T1000 (cell line): ENCODE measurements at places on chromosomes 5 and 9.

DNA sequence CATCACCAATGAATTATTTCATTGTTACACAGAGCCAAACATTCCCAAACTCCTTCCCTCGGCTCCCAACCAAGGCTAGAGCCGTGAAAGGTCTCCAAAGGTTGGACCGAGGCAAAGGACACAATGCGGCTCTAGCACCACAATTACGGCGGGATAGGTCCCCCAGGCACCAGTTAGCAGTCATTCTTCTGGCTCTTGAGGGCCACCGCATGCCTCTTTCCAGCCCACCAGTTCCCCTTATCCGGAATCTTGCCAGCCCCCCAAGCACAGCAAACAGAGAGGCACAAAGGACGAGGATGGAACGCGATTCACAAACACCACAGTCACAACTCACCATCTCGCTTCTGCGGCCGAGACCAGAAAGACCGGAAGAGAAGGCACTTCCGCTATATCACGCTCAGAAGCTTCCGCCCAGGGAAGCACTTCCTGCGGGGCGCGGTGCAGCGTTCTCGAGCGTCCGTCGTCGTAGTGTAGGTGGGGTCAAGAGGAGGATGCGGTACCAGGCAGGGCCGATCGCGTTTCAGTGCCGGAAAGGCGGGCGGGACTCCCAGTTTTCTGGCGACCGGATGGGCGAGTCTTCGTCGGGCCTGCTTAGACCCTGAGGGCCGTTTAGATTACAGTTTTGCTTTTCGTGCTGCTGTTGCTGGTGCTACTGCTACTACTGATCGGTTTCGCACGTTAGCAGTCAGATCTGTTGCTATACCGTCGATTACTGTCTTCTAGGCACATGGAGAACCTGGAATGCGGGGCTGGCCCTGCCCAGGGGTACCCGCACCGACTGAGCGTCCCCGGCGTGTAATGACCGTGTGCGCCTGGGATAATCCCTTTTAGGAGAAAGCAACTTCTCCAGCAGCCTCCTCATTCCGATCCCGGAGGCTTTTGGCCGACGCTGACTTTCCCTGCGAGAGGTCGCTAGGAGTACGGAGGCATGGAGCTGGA, at the start of gene RPL37:
TSS of gene RPL37 (minus strand) at position 374 of the 939 bp plus-strand sequence. CDS start at position 337, 37 bp downstream.
- DNase-seq = peak; percentile 94

GRCh38 chr9:127516835-127517607, 65.7 kb downstream of the LRSAM1 start:
- DNase-seq = no peak

GRCh38 chr9:26326563-26326962, 566.0 kb downstream of the CAAP1 start:
- DNase-seq = peak; percentile 23

DNA sequence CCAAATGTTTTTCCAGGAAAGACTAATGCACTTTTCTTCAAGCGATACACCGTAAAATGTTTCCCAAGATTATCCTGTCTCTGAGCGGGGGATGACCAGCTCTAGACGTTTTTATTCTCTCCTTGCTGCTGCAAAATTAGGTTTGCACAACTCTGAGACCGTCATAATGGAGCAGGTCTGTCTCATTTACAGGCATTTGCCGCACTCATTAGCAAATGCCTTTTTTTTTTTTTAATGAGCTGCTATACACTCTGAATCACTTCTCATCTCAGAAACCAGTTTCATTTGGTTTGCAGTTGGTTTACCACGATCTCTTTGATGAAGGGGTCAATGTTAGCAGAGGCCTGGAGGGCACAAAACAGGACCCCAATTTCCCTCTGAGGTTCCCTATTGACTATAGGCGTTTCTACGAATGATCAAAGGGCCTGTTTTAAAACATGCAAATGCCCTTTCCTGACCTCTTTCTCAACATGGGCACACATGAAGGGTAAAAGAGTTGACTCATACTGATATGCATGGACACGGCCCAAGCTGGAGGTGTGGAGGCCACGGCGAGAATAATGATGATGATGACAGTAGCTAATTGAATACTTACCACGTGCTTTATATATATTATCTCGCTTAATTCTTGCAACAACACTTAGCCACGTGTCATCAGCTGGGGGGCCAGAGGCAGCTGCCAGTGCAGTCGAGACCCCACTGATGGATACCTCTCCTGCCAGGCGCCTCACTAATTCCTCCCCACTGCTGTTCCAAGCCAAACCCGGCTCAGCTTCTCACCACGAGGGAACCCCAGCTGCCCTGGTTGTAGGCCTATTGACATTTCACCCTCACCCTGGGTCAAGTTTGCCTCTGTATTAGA, 89.9 kb upstream of the PTCH1 start:
- no peak for DNase-seq

GRCh38 chr9:94081435-94081834, 2.8 kb upstream of the PTPDC1 start:
- DNase-seq = no peak

DNA sequence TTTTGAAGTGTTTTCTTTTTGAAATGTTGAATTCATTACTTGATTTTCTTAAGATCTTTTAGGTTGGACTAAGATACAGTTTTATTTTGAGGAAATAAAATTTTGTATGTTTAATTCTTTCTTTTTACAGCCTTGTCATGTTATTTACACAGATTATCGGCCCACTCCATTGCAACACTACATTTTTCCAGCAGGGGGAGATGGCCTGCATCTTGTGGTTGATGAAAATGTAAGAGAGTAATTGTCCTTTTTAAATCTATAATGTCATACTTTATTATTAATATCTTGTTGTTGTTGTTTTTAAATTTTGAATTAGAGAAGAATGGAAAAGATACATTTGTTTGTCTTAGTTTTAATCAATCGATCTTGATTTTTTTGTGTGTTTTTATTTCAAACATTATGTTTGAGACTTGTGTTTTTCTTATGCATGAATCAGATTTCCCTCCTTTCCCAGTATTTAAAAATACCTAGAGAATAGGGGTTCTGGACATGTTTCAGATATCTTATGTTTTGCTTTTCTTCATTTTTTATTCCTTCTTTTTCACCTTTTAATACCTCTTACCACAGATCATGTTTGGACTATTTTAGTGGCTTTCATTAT, 36.7 kb downstream of the MTREX start:
- DNase-seq = peak; percentile 22

- no peak for DNase-seq
Measured at GRCh38 chr9:105967797-105968196, 273.5 kb downstream of the TMEM38B start.

DNA sequence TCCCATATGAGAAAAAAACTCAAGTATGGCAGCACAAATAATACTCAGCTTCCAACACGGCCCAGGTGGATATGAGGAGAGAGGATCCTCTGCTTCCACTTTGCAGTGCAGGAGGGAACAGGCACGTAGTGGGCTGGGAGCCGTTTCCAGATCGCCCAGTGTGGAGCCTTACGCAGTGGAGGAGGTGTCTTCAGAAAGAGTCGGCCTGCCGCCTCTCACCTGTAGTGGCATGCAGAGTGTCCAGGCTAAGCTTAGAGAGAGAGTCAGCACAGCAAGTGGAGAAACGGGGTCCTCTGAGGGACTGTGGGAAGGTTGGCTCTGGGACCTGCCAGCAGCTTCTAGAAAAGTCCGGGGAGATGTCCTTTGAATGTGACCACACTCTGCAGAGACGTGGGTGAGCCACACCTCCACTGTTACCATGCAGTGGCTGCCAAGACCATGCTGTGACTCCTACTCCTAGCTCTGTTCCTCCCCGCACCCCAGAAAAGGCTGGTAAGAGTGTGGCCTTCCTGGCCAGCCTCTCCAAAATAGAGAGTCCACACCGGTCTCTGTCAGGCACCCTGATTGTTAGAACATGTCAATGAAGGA, 3.5 kb upstream of the SEMA4D start:
- no peak for DNase-seq

DNA sequence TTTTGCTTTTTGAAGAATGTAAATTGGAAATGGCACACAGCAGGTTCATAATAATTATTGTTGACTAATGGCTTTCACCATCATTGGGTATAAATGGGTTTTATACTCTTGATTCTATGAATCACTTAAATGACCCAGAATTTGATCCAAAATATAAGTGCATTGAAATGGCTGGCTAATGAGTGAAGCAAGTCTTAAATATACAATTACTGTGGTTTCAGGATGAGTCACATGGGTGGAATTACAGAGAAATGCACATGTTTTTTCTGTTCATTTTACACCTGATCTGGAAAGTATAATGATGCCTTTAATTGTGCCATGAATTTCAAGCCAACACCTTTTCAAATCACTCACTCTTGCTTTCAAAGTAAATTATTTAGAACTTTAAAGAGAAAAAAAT, 380.8 kb upstream of the CD180 start:
- DNase-seq = no peak

DNA sequence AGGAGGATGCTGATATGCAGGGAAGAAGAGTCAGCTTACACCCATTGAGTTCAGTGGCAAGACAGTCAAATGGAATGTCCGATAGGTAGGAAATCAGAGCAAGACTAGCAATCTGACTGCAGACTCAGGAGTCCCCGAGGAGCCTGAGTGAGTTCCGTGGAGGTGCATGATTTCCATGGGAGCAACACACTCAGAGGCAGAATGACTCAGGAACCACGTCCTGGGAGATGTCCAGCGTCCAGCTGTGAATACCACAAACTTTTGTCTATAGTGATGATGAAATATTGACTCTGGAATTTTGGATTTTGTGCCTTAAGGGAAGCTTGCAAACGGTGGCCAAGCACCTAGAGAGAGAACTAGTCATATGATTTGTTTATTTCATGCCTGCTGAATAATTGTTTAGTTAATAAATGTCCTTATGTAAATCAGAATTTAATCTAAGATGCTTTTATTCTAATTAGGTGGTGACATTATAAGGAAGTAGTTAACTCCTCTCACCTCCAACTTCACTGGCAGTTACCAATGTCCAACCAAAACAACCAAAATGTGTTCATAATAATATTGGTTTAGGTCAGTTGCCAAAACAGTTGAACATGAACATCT, 100.4 kb downstream of the PDE4D start:
- peak; percentile 70 for DNase-seq

DNA sequence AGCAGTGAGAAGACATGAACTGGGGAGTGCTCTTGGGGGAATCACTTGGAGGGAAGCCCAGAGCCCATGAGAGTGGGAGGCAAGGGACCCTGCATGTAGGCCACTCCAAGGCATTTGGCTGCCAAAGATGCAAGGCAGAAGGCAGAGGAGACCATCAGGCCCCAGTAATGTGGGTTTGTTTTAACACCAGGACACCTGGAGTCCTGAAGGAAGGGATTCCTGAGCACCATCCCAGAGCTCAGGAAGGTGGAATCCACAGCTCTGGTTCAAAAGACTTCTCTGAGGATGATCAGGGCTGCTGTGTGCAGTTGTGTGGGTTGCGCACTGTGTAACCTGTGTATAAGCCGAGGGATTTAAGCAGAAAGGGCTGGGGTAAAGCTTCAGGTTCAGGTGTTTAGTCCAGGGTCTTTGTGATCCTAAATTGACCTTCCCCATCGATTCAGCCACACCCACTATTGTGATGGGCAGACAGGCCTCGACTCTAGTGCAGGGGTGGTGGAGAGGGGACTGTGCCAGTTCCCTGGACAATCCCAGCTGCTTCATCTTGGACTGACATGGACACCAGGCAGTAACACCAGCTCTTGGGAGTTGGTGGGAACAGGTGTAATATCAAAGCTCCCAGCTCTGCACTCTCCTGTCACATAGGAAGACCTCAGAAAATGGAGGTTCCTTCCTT, 11.0 kb downstream of the B4GALT7 start:
- no peak for DNase-seq

GRCh38 chr5:112608975-112609374, 128.7 kb upstream of the APC start:
- no peak for DNase-seq

GRCh38 chr9:27470291-27470856, 53.7 kb upstream of the IFNK start:
- no peak for DNase-seq

DNA sequence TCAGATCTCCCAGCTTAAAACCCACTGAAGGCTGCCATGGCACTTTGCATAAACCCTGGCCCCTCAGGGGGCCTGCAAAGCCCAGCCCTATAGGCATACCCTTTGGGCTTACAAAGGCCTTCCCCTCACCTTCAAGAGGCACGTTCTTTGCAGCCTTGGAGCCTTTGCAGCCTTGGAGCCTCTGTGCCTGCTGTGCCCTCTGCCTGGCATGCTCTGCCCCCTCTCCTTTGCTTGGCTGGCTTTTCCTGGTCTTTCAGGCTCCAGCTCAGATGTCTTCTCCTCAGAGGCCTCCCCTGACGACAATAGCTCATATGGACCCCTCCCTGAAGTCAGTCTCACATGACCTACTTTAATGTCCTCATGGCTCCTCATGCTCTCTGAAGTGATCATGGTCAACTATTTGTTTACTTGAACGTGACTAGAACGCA, 60.3 kb downstream of the CXXC5 start:
- DNase-seq = no peak

- DNase-seq = no peak
Measured at GRCh38 chr5:122880749-122881148, 35.3 kb downstream of the SNX24 start.

DNA sequence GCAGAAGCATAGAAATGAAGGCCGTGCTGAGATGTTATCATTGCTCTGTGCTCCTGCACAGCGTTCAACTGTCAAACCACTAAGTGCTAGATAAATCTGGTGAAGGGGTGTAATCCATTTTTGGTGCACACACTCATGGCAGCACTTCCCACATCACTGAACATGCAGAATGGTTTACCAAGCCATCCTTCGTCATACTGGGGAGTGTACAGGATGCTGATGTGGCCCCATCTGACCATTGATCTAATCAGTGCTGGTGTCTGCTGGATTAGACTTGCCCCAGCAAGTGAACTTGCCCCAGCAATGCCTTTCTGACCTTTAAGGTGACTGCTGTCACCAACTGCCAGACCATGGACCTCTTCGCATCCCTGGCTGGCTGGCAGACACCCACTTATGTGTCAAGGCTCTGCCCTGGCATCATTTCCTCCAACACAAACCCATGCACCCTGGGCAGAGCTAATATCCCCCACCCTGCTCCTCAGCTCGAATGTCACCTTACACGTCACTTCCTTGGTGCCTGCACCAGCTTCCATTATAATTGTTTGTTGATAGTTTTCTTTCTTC, 4.2 kb upstream of the SEMA4D start:
- no peak for DNase-seq

- DNase-seq = no peak
Measured at GRCh38 chr5:146849694-146850303, 28.8 kb downstream of the PPP2R2B start.

GRCh38 chr9:18124760-18125159, 349.2 kb upstream of the ADAMTSL1 start:
- no peak for DNase-seq

DNA sequence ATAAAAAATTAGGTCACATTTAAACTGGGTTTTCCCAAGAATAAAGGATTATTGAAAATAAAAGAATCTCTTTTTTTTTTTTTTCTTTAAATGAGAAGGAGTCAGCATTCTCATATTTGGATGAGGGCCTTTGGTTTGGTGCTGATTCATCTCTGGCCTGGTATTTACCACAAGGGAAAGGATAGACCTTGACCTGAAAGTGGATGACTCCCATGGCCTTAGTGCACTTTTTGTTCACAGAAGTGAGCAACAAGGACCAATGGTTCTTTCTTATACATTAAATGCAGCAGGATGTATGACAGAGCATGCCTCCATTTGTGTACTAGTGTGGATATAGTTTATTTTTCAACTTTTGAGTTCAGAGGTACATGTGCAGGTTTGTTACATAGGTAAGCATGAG, 6.9 kb downstream of the YTHDC2 start:
- no peak for DNase-seq
